ENCODE measurements at places on chromosomes 7 and 10. TPM values are rescaled to one million over a fixed set of nuclear protein-coding genes. Genes with fewer than 3 reads are reported as not detected.

GRCh38 chr10:77210645-77211044 lies 427.0 kb downstream of the KCNMA1 start:
- DNase-seq: no peak

DNA sequence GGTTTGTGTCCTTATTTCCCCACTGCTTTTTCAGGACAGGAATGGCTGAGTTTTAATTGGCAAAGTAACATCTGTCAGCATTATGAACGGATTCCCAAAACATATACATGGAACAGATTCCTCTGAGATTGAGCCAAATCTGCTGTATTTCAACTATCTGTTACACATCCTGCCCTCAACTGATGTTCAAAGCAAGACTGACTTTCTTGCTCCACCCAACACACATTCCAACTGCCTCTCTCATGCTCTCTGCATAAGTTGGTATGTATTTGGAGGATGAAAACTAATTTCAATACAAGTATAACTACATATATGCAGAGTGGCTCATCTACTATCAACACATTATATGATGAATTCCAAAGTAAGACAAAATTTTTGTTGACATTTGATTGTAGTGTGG lies 342.2 kb downstream of the GATA3 start:
- no peak for DNase-seq

- no peak for DNase-seq
Measured at GRCh38 chr10:124380256-124380995, 38.3 kb downstream of the OAT start.

The C7orf57 gene
- not detected for polyA plus RNA-seq

The SPDYE16 gene
- polyA plus RNA-seq: 0.08 TPM

The MET gene
- polyA plus RNA-seq: 2.4 TPM

The CHCHD3 gene
- polyA plus RNA-seq: 186 TPM

Measured in heart left ventricle (tissue), 16 donors.